ENCODE measurements at places on chromosomes 3 and 15.
A peak's percentile ranks its signal among the peaks of the same experiment; 100 is the strongest.

DNA sequence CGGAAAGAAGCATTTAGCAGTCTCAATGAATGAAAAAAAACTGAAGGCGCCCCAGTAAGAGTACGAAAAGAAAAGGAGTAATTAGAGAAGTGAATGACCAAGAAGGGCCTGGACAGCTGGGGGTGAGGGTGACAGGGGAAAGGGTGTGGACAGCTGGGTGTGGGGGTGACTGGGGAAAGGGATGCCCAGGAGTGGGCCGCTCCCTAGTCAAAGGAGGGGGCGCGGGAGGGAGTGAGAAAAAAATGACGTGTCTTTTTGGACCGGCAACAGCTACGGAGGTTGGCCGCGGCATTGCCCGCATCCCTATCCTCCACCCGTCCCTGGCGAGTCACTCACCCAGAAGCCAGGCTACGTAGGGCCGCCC lies 274 bp upstream of the ZCWPW2 start:
- DNase-seq, result no peak

DNA sequence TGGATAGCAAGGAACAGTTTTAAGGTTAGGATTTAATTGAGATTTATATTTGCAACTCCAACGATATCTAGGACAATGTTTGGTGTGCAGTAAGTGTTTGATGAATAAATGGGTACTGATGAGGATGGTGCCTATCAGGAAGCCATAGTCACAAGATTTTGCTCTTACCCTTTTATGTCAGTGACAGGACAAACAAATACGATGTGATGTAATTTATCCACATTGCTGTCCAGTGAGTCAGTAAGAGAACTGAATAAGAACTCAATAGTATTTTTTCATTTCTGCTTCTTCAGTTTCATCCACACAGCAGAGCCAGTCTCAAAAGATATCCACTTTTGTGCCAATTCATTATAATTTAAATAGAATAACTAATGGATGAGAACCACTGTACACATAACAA lies 18.5 kb downstream of the C3orf85 start:
- DNase-seq, result no peak

DNA sequence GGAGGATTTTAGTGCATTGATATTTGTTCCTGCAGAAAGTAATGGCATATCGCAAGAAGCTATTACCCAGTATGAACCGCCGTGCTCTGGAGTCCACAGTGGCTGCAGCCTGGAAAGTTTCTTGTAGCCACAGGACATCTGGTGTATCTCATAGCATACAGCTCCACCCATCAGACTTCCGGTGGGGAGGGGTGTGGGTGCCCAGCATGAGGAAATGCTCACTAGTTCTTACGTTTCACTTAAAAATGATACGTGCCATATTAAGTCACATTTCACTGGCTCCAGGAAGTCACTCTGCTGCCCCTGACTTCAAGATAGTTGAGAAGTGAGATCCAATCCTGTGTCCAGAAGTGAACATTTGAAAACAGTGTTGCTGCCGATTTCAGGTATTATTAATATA lies 990.4 kb downstream of the GBE1 start:
- no peak for DNase-seq

DNA sequence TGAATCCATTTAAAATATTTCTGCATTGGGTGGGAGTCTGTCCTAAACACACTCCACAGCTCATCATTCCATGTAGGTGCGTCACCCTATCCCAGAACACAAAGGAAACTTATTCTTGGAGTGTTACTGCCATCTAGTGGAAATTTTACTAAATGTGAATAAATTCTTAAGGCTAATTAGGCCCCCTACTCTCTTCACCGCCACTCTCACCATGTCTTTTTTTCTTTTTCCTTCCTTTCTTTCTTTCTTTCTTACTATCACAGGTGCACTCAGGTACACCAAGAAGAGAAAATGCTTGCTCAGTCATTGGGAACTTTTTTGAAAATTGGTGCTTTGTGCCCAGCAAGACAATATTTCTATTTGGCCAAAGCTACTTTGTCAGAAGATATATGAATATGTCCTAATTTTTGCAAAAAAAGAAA lies 26.4 kb upstream of the ATP8B4 start:
- DNase-seq, result peak; percentile 74

- DNase-seq, result no peak
Observed at GRCh38 chr3:71601811-71602210, 18.3 kb upstream of the FOXP1 start.

- no peak for DNase-seq
Observed at GRCh38 chr15:60390231-60390630, 7.6 kb downstream of the ANXA2 start.

DNA sequence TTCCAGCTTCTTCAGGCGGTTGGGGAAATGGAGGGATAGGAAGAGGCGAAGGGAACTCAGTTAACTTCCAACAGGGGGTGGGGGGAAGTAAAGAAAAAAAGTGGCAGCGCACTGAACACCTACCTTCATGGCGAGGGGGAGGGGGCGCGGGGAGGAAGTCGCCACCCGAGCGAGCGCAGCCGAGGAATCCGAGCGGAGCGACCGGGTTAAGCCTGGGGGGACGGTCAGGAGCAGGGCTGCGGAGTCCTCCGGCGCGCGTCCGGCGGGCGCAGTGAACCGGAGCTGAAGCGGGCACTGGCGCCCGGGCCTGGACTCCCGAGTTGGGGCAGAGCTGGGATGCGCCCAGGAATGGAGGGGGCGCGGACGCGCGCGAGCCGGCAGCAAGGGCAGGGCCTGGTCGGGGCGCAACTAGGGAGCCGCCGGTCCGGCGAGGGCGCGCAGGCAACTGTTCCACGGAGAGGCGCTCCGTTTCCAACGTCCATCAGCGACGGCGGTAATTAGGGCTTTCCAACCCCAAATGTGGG lies at the start of gene WNT5A:
Gene WNT5A (minus strand): TSS at position 450 of the 524 bp plus-strand sequence. CDS start 321 bp downstream, at position 129.
- peak; percentile 36 for DNase-seq

DNA sequence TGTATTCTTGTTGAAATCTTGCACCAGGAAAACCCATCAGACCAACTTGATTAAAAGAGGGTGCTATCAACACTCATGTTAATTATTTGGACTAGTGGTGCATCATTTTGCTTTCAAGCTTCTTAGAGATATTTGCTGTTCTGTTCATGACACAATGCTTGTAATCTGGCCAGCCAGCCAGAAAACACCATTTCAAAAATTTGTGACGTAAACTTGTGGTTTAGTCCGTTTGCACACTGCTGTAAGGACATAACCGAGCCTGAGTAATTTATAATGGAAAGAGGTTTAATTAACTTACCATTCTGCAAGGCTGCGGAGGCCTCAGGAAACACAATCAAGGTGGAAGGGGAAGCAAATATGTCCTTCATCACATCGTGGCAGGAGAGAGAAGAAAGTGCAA lies 374.3 kb upstream of the TGFBR2 start:
- DNase-seq, result no peak

GRCh38 chr15:89660556-89660955 lies 5.3 kb upstream of the KIF7 start:
- no peak for DNase-seq

- DNase-seq, result no peak
Observed at GRCh38 chr15:25652704-25653103, 210.4 kb downstream of the ATP10A start.

DNA sequence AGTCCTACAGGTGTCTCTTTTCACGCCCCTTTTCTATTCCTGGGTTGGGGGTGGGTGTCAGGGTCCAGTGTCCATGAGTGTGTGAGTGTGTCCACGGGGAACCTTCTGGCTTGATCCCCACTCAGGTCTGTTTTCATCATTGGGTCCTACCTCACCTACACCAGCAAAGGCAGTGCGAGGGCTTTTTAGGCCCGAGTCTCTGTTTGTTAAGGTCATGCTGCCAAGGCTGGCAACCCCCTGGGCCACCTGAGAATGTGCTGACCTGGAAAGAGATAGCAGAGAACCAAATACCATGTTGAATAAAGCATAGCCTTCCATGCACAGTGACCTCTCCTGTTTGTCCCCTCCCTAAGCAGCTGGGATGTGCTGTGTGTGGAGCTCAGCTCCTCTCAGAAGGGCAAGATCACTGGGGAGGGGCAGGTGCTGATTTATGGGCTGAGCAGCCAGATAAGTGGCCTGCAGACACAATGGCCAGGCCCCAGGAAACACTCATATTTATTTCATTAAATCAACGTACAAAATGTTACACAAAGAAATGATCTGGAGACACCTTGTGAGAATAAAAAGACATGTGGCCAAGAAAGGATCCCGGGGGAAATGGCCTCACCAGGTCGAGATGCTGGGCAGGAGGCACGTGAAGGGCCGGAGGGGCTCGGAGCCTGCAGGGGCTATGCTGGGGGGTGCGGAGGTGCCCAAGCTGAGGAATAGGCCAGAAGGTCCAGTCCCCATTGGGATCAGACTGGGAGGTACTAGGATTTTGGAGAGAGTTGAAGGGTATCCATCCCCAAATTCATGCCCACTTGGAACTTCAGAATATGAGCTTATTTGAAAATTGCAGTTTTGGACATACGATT lies 36.1 kb downstream of the RAB6B start:
- no peak for DNase-seq

DNA sequence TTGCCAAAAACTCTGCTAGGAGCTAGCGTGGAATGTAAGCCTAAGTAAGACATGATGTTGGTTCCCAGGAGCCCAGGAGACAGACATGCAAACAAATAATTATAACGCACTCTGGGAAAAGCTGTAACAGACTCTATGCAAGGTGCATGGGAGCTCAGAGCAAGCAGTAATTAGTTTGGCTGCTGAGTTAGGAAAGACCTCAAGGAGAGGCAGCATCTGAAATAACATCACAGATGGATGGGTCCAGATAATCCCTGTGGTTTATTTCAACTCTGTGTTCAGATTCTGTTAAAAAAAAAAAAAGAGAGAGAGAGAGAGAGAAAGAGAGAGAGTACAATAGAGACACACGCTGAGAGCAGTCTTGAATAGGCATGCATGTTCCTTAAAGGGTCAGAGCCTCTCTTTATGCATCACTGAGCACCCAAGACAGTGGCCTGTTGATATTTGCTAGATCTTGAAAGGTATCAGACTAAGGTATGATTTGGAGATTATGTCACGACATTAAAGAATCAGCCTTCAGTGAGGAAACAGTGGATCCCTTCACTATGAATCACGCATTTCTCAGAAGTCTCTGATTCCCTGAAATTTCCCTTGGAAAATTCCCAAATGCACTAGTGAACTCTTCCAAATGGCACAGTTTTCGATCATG lies 124.4 kb upstream of the LIPC start:
- DNase-seq, result no peak

DNA sequence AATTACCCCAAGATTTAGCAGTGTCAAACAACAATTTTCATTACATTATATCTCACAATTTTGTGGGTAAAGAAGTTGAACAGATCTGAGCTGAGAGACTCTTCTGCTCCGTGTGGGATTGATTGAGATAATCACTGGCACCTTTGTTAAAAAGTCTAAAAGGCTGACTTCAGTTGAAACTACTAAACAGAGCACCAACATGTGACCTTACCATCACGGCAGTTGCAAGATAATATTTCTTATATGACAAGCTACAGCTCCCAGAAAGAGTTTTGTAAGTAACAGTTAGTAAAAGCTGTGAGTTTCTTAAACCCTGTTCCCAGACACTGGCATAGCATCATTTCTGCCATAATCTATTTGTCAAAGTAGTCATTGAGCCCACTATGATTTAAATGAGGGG lies 25.0 kb downstream of the CGGBP1 start:
- no peak for DNase-seq

- DNase-seq, result no peak
Observed at GRCh38 chr3:188432802-188433520, 279.0 kb downstream of the LPP start.

GRCh38 chr3:52649461-52650210 lies 36.1 kb downstream of the PBRM1 start:
- no peak for DNase-seq

- DNase-seq, result no peak
Observed at GRCh38 chr3:127815001-127815400, 7.3 kb downstream of the MGLL start.

- no peak for DNase-seq
Observed at GRCh38 chr3:107524841-107525643, 2.3 kb downstream of the BBX start.

GRCh38 chr15:95765161-95765560 lies 565.3 kb upstream of the NR2F2 start:
- DNase-seq, result no peak

DNA sequence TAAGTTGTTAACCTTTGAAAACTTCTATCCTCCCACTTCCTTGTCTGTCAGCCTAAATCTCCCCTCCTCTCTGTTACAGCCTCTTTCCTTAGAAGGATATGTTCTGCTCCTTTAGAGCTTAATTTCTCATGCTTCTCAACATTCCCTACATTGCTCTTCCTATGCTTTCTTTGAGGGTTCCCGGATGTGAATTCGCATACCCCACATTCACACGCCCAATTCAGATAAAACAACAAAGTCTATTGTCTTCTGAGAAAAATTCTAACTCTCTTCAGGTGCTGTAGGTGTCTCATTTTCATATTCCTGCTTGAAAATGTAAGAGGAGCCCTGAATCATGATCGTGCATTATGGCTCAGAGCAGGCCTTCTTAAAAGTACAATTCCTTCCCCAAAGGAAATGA lies 171.8 kb upstream of the DPH6 start:
- no peak for DNase-seq

DNA sequence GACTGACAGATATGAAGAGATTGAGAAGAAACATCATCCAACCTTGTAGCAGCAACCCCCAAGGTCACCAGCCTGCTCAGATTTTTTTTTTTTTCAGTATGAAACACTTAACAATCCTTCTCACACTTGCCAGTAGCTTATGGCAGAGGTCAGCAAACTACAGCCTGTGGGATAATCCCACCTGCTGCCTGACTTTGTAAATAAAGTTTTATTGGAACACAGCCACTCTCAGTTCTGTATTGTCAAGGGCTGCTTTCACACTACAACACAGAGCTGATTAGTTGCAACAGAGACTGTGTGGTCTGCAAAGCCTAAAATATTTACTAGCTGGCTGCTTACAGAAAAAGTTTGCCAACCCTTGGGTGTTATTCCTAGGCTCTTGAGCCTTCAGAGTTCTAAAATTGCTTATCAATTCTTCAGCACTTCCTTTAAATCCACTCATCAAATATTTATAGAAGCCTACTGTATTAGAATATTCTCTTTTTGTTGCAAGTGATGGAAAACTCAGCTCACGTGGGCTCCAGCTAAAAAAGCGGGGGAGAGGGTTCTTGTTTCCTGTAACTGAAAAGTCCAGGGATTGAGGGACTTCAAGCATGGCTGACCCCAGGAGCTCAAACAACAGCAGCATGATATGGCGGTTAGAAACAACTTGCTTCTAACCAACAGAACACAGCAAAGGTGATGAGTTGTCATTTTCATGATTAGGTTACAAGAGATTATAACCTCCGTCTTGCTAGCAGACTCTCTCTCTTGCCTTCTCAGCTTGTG lies 246.1 kb downstream of the SHQ1 start:
- DNase-seq, result no peak

DNA sequence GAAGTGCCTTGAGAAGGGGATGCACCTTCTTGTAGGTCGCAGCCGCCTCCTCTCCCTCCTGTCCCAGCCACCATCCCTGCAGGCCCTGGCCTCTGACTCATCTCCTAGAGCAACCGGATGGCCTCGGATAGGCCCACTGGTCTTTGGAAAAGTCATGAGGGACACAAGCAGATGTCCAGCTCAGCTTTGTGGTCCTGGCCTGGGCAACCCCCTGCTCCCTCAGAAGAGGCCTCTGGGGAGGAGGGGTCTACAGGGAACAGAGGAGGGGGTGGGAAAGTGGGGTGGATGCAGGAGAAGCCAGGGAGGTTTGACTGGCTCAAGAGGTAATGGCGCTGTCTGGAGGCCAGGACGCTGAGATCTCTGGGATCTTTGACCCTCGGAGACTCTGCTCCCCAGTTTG lies 259.2 kb upstream of the TLE3 start:
- DNase-seq, result no peak
